A172 (cell line): ENCODE measurements at places on chromosomes 1 and 21.

- no peak for DNase-seq
Observed at GRCh38 chr1:9294910-9295636, 2.4 kb downstream of the SPSB1 start.

DNA sequence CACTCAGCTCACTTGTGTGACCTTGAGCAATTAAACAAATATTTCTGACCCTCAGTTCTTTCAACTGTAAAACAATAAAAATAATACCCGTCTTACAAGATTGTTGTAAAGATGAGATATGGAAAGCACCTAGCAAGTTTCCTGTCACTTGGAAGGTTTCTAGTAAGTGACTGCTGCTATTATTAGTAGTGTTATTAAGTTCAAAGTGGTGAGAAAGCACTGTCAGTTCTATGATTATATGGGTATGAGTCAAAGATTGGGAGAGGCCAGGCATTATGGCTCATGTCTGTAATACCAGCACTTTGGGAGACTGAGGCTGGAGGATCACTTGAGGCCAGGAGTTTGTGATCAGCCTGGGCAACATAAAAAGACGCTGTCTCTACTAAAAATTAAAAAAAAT lies 145.4 kb downstream of the C1orf21 start:
- DNase-seq, result no peak

DNA sequence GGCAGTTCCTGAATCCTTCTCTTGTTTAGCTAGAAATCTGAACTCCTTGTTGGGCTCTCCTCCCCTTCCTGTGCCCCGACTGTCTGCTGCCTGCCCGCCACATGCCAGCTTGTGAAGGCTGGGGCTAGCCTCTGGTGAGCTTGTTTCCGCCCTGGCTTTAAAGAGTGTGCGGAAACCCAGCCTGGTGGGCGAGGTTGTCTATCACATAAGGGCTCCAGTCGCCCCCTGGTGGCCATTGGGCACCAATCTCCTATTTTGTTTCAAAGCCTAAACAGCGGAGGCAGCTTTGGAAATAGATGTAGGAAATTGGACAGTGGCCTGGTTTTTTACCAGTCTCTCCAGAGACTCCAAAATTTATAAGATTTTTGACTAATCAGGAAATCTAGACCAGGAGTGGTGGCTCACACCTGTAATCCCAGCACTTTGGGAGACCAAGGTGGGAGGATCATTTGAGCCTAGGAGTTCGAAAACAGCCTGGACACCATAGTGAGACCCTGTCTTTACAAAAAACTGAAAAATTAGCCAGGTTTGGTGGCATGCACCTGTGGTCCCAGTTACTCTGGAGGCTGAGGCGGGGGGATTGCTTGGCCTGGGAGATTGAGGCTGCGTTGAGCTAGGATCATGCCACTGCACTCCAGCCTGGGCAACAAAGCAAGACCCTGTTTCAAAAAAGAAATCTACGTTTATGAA lies 9.8 kb downstream of the ATP8B2 start:
- peak; percentile 86 for DNase-seq

DNA sequence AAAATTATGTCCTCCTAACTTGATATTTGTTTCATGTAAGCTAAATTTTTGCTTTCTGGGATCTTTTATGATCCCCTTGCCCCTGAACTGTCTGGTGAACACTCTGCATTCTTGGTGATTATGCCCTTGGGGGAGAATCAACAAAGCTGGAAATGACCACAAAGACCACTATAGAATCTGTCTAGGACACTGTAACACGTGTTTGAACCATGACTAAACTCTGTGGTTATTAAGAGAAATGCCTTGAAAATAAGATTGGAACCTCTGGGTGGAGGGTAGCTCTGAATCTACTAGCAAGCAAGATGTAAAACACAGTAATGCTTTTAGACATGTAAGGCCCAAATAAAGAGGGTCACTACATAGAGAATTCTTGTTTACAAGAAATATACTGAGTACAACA lies 237.5 kb downstream of the HMCN1 start:
- peak; percentile 78 for DNase-seq

- DNase-seq, result no peak
Observed at GRCh38 chr1:1061682-1062345, 12.3 kb downstream of the RNF223 start.

- DNase-seq, result peak; percentile 27
Observed at GRCh38 chr1:39955547-39956539, 898 bp downstream of the MFSD2A start.

DNA sequence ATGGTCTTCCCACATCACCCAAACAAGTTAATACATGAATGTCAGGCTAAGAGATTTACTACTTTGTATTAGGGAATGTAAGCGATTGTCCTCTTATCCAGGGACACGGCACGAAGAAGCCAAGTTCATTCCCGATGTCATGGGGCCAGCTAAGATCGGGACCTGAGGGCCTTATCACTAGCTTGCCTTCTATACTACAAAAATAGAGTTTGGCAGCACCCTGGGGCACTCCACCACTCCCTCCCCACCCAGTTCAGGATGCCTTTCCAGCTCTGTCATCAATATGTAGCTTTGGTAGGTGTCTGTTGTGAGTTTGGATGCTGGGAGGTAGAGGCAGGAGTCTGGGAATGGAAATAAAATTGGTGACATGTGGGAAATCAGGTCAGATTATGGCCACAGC lies 197.5 kb downstream of the ATG4C start:
- DNase-seq, result no peak

DNA sequence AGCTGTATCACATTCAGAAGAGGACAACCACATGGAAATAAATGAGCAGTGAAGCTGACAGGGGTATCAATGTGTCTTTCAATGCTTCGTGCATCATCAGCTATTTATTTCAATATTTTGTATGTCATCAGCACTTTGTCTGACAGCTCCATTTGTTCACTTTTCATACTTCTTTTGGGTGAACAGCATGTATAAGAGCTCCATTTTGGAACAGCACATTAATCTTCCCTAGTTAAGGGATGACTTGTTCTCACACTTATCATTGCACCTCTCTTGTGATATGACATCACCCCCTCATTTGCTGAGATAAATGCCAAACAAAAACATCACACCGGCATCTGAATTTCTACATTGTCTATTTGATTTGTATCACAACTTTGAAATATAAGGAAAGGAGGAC lies 190.6 kb upstream of the SAMSN1 start:
- DNase-seq, result no peak

DNA sequence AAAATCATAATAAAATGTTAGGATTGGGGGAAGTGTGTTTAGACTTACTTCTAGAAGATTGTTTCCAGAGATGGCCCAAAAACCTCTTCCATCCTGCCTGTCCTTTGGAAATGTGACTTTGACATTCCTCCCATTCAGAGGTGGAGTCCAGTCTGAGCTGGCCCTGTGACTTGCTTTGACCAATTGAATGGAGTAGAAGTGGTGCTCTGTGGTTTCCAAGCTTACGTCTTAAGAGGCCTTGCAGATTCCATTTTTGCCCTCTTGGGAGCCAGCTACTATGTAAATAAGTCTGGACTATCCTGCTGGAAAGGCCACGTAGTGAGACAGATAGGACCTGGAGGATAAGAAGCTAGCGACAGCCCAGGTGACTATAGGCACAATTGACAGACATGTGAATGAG lies 1.3 kb upstream of the NT5C1A start:
- DNase-seq, result no peak

DNA sequence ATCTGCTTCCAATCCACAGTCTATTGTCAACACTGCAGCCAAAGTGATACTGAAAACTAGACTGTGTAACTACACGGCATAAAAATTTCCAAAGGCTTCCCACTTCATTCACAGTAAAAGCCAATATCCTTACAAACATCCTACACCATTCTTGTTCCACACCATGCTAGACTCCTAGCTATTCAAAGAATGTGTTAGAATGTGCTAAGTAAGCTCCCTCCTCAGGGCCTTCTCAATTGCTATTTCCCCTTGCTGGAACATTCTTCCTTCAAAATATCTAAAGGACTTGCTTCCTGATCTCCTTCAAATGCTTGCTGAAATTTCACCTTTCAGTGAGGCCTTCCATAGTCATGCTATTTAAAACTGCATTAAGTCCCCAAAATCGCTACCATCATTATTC lies 228.1 kb downstream of the AKT3 start:
- DNase-seq, result no peak

DNA sequence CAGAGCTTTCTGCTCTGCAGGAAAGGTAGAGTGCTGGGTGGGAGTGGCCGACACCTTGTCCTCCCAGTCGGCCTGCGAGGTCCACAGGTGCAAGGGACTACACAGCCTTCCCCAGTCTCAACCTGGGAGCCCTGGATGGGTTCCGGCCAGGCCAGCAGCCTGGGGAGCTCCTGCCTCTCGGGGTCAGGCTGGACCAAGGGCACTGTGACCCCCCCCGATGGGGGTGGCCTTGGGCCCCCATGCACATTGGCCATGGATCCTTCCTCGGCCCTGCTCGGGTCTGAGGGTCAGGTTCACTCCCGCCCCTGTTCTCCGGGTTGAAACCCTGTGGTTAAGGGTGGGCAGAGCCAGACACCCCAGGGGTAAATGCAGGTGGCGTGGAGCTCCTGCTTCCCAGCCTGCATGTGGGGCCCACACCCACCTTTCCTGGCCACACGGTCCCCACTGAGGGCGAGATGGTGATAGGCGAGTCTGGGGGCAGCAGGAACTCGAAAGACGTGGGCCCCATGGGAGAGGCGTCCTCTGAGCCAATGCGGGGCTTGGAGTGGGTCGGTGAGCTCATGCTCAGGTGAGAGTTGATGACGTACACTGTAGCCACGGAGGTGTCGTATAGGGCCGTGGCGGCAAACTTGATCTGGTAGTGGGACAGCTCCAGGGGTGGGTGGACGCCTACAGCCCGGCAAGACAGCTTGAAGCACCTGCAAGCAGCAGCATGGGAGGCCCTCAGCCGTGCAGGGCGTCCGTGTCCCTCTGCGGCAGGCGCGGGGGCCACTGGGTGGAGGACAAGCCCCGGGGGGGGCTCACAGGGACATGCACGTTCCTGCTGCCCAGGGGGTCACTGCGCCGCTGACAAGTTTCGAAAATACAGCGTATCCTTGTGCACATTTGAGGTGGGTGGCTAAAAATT lies 10.8 kb upstream of the TMEM52 start:
- DNase-seq, result no peak

- DNase-seq, result no peak
Observed at GRCh38 chr1:21508580-21509350, 458 bp upstream of the ALPL start.

DNA sequence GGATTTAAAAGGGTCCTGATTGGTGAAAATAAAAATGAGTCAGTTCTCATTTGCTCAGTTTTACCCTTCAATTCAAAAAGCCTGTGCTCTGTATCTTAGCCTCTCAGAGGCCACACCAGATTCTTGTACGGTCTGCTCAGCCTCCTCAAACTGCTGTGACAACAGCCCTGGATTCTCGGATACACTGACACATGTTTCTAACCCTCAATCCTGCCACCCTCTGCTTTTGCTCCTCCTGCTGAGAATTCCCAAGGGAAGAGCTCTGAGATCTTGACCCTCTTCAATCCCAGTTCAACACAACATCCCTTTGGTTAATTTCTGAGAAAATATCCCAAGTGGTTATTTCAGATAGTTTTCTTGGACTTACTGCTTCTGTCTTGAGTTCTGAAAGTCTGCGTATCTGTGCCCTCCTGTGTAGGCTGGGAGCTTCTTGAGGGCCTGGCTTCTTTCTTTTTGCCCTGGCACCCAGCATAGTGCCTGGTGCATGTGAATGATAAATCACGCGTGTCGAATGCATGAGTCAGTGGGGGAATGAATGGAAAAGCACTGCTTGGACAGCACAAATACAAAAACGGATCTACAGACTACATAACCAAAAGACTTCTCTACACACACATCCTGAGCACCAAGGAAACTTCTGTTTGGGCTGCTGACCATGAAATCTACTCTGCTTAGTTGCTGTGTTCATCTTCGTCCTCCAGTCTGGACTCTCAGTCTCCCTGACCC lies 24.5 kb downstream of the IRF2BP2 start:
- DNase-seq, result no peak

GRCh38 chr1:186213225-186213607 lies 161.8 kb downstream of the TPR start:
- DNase-seq, result no peak
